MM.1S (cell line): ENCODE measurements at places on chromosomes 3 and 15.
A peak's percentile ranks its signal among the peaks of the same experiment; 100 is the strongest.

GRCh38 chr3:13515786-13516759 is 32.9 kb upstream of the FBLN2 start:
- no peak for DNase-seq

DNA sequence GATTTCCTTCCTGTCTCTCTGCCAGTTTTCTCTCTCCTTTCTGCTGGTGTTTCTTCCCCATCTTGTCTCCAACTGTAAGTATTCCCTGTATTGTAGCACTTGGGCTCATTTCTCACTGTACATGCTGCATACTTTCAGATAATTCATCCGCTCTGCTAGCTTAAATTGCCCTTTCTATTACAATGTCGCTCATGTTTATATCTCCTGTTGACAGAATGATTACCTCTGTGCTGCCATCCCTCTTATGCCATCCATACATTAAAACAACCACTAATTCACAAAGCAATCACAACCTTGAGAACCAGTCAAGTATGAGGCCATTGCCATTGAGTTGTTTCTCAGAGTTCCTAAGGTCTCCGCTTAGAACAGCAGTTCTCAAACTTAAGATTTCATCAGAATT is 107.5 kb upstream of the SOX2 start:
- no peak for DNase-seq

DNA sequence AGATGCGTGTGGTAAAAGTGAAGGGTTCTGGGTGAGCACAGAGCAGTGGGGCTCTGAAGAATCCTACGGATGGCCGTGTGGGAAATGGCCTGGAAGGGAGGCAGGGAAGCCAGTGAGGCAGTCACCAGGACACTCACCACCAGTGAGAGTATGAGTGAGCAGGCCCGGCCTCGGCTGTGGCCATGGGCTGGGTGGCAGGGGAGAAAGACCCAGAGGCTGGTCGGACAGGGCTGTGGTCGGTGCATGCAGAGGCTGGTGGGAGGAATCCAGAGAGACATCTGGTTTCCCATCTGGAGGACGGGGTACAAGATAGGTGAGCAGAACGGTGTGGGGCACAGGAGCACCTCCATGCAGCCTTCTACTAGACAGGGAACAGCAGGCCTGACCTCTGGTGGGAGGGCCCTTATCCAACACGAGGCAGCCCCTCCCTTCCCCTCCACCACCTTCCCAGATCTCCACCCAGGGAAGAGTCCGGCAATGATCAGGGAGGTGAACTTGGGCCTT is 10.1 kb downstream of the PCSK6 start:
- no peak for DNase-seq

DNA sequence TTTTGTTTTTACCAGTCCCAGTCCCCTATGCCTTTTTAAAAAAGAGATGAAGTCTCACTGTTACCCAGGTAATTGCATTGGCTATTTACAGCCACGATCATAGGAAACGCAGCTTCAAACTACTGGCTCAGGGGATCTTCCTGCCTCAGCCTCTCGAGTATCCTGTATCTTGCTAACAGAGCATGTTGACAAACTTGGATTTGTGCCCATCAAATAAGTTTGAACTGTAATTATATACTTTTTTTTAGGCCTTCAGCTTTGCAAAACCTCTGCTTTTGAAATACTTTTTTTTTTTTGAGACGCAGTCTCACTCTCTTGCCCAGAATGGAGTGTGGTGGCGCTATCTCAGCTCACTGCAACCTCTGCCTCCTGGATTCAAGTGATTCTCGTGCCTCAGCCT is 3.0 kb upstream of the EDEM1 start:
- no peak for DNase-seq

DNA sequence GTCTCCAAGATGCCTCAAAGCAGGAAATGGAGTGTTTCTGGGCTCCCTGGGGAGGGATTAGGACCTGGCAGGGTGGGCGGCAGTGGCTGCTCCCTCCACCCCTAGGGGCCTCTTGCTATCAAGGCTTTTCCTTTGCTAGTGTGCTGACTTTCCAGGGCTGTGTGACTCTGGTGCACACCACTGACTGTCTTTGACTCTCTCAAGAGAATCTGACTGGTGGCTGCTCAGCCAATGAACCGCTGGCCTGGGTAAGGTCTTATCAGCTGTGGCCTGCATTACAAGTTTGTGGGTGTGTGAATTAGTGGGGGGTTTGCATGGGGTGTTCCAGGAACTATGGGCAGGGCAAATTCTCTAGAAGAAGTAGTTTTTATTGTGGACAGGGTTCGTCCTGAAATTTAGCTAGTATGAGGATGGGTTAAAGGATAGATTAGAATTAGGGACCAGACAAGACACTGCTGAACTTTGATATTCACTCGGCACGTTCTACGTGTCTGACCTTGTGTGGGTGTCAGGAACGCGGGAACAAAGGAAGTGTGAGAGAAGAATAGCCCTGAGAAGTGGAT is 29.5 kb downstream of the SIAH2 start:
- no peak for DNase-seq

- peak; percentile 18 for DNase-seq
These were observed 17.3 kb downstream of the FAIM start for GRCh38 chr3:138625707-138626365.

- no peak for DNase-seq
These were observed 59.0 kb upstream of the NECTIN3 start for GRCh38 chr3:111012388-111013248.

- DNase-seq = no peak
These were observed 190.7 kb downstream of the LSAMP start for GRCh38 chr3:116254541-116254940.

GRCh38 chr3:24726423-24726822 is 231.8 kb upstream of the THRB start:
- no peak for DNase-seq

DNA sequence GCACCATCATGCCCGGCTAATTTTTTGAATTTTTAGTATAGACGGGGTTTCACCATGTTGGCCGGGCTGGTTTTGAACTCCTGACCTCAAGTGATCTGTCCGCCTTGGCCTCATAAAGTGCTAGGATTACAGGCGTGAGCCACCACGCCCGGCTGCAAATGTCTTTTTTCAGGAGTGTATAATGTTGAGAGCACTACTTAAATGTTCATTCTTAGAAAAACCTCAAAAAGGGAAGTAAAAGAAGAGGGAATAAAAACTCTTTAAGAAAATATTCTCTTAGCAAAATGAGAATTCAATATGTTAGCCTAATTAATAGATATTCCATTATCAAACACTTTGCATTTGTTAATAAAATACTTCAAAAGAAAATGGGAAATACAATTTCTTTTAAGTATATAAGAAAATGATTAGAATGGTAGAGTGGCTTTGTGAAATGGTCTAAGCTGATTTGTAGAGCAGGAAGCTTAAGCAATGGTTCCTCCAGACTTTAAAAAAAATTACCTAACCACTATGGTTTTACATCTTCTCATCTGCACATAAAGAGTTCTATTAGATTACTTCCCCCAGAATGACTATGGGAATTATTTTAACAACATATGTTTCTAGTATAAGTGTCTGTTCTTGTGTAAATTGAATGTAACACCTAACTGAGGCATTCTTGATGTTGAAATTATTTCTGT is 226.7 kb upstream of the ALCAM start:
- no peak for DNase-seq

DNA sequence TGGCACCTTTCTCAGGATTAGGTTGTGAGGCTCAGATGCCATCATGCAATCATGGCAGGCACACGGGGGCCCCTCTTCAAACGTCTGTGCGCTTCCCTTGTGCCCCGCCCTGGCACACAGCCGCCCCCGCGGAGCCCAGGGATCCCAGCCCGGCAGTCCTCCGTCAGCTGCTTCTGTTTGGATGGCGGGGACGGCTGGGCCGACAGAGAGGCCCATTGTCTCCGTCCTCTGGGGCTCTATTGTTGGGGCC is 849 bp upstream of the HDAC11 start:
- DNase-seq = no peak

DNA sequence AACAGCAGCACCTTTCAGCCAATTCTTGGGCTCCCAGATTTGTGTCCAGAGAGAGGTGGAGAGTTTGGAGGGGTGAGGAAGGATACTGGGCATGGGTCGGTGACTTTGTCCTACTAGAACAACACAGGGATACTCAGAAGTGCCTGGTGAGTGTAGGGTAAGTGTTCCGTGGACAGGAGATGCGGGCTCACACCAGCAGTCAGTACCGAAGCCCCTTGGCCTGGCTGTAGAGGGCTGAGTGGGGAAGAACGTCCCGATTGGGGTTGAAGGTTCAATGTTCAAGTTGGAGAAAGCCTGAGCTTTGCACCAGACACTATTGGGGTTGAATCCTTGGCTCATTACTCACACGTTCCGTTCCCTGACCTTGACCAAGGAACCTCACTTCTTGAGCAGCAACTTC is 40.8 kb upstream of the SLC6A11 start:
- no peak for DNase-seq

- DNase-seq = no peak
These were observed 111.4 kb upstream of the CHL1 start for GRCh38 chr3:85180-85579.

DNA sequence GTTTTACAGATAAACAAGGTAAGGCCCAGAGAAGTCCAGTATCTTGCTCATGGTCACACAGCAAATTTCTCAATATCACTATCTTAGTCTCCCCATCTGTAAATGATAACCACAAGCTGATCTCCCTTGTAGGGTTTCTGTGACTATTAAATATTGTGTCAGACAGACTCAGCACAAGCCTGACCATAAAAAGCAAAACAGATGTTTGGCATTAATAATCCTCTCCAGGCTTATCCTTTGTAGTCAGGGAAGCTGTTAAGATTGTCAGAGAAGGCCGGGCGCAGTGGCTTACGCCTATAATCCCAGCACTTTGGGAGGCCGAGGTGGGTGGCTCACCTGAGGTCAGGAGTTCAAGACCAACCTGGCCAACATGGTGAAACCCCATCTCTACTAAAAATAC is 173.2 kb upstream of the PRICKLE2 start:
- no peak for DNase-seq

DNA sequence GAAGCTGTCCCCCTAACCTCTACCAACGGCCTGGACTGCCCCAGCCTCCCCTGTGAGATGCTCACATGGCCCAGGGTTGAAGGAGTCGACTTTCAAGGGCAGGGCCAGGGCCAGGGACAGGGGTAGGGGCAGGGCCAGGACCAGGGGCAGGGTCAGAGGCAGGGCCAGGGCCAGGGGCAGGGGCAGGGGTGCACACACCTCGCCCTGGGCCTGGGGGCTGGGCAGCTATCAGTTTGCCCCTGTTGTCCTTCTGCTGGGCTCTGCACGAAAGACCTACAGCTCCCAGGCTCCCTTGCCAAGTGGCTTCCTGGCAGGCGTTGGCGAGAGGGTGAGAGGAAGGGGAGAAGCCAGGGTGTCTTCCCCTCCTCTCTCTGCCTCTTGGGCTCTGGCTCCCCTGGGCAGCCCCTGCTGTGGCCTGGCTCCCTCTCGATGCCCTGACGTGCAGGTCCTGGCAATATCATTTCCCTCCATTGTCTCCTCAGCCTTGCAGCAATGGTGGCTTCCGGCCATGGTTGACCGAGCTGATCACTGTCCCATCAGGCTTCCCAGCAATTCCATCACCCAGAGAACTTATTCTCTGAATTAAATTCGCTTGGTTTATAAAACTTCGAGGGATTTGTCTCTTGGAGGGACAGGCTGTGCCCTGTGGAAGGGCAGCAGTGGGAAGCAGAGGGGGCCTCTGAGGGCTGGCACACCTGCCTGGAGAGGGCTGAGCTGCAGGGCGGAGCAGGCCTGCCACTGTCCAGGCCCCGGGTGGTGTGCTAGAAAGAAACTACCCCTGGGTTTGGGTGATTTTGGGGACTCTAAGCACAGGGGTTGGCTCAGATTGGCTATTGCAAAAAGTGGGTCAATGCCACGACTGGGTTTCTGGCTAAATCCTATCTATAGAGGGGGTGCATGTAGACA is 13.9 kb downstream of the PRR23E start:
- no peak for DNase-seq

DNA sequence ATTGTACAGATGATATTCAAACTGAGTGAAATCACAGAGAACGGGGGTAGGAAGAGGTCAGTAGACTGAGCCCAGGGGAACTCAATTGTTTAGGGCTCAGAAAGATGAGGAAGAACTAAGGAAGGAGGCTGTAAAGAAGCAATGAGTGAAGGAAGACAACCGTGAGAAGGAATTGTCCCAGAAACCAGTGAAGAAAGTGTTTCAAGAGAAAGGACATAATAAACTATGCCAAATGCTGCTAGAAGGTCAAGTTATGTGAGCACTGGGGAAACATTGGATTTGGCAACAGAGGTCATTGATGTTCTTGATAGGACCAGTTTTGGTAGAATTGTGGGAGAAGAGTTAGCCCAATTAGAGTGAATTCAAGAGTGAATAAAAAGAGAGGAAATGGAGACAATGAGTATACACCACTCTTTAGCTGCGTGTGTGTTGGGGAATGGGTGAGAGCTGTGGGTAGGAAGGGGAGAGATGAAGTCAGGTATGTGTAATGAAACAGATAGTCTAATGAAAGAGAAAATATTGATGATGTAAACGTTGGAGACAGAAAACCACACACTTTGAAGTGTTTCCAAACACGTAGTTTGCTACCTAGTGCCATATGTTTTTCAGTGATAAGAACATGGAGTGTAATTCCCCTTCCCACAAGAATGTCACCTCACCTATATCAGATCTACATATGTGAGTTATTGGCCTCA is 42.5 kb upstream of the MME start:
- DNase-seq = no peak

GRCh38 chr15:90660195-90660998 is 56.7 kb upstream of the BLM start:
- peak; percentile 59 for DNase-seq

- DNase-seq = peak; percentile 78
These were observed 43.9 kb downstream of the PPCDC start for GRCh38 chr15:75067123-75067830.

- no peak for DNase-seq
These were observed 14.0 kb downstream of the CAPN7 start for GRCh38 chr3:15220056-15220455.

DNA sequence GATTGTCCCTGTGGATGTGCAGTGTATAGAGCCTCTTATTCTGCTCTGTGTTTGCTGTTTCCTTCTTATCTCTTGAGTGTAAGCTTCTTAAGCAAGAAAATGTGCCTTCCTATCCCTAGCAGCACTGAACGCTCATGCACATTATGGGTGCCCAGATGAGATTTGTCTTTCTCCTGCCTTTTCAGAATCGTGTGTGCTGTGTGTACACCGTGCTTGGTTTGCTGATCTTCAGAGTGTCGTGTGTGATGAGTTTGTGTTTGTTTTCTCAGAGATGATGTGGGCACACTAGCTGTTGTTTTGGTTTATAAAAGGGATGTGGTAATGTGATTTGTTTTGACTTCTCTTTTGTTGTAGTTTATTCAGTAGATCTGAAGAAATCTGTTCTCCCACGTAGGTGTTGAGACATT is 19.7 kb downstream of the GPR171 start:
- no peak for DNase-seq

DNA sequence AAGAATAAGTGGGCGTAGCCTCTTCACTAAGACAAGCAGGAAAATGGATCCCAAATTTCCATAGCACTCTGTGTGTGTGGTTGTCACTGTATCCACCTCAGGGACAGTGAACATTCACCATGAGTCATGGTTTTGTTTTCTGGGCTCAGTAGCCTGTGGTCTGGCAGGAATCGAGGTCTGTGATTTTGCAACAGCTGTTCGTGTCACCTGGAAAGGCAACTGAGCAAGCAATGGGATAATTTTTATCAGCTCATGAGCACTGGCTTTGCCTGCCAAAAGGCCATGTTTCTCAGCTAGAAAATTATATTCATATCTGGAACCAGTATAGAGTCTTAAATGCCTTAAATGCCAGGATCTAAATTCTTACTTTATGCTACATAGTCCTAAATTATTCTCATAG is 60.9 kb downstream of the STRIT1 start:
- DNase-seq = peak; percentile 24

GRCh38 chr3:141266797-141267555 is 35.4 kb downstream of the PXYLP1 start:
- peak; percentile 20 for DNase-seq
